ENCODE measurements at places on chromosomes 5 and 9.

DNA sequence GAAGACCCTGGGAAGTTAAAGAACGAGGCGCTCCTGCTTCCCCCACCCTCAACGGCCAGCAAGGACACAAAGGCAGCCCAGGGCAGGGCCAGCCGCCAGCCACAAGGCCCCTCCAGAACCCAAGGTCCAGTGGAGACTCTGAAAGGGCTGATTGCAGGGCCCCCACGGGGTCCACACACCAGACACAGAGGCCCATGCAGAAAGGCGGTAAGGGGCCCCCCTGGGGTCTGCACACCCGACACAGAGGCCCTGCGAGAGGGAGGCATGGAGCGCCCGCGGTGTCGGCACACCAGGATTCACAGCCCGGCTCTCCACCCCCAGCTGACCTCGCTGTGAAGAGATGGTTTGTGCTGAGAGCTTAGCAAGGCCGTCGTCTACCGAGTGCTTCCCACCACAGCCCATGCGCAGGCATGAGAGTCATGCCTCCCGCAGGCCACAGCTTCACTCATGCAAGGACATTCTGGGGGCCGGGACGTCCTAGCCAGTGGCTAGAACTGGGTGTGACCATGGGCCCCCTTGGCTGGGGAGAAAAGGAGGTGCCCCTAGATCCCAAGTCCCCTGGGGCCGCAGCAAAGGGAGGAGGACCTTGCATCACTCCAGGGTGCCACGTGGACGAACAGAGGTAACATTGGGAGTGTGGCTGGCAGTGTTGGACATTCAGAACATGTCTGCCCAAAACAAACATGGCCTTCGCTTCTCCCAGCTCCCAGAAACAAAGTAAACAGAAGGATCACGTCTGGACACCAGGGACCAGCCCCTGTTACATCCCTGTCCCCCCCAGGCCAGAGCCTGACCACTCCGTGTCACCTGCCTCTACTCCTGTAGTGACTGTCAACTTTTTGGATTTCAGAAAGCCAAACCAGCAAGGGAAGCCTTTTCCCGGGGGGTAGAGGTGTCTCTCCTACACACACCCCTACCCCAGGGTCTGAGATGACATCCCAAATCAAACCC lies 9.8 kb downstream of the BRD3 start:
- DNase-seq = no peak

DNA sequence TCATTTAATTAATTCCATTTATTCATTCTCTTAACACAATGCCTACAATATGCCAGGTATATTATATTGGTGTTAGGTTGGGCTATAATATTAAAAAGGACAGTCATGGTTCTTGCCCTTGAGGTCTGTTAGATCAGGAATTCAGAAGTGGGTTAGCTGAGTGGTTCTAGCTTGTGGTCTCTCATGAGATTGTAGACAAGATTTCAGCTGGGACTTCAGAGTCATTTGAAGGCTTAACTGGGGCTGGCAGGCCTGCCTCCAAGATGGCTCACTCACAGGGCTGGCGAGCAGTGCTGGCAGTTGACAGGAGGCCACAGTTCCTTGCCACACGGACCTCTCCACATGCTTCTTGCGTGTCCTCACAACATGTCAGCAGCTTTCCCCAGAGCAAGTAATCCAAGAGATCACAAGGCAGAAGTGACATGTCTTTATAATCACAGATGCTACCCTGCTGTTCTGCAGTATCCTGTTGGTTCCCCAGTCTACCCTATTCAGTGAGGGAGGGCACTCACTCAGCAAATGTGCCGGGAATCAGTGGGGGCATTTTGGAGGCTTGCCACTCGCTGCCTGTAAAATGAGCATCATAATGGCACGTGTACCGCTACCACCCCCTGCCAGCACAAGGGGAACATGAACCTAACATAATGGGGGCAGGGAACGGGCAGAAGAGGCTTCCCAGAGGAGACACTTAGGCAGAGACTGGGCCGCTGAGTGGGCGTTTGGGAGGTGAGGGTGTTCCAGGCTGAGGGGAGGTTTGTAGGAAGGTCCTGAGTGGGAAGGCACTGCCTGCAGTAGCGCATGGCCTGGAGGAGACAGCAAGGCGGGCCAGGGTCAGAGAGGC lies 70.0 kb downstream of the EXOSC2 start:
- DNase-seq = no peak

DNA sequence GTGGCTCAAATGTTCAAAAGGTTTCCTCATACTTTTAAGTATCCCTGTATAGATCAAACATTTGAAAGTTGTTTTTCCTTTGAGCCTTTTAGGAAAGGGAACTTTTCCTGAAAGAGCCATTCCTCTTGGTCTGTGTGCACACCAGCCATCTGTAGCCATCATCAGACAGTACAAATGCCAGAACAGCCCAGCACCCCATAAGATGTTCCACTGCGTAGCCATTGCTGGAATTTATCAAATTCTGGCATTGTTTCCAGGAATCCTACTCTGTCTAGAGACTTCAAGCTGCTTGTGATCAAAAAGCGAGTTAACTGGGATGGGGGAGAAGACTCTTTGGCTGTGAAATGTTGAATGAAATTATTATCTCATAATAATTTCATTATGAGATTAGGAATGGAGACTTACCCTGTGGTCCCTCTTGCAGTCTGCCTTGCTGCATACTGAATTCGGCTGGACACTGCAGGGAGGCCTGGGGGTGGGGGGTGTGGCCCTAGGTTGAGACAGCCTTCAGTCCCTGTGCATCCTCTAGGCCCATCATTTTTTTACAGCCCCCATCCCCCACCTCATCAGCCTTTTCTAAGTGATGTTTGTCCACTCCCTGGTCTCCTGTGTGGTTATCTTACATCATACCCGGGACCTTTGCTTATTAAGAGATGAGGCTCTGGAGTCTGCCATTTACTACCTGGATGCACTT lies 99.8 kb downstream of the RALGPS1 start:
- no peak for DNase-seq

- no peak for DNase-seq
Observed at GRCh38 chr5:126373375-126374108, 49.7 kb upstream of the GRAMD2B start.

DNA sequence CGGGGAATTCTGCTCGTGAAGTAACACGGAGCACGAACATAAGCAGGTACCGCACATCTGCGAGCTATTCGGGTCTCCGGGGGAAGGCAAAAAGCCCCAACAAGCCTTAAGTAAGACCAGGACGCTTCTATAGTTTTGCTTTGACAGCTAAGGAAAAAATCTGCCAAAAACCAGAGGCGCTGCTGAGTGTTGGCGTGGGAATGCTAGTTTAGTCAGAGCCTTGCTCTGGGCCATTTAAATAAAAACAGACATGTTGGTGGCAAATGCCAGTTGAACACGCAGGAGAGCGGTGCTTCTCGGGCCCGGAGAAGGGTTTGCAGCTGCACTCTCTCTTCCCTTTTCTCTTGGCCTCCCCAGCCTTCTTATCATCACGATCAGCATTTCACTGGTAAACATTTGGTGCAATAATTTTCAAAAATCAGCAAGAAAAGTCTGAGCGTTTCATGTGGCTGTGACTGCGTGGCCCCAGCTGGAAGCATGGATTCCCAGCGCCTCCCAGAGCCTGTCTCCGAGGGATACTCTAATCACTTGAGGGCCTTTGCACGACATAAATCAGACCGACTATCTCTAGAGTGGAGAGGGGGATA lies 6.4 kb upstream of the NOTCH1 start:
- DNase-seq = no peak

DNA sequence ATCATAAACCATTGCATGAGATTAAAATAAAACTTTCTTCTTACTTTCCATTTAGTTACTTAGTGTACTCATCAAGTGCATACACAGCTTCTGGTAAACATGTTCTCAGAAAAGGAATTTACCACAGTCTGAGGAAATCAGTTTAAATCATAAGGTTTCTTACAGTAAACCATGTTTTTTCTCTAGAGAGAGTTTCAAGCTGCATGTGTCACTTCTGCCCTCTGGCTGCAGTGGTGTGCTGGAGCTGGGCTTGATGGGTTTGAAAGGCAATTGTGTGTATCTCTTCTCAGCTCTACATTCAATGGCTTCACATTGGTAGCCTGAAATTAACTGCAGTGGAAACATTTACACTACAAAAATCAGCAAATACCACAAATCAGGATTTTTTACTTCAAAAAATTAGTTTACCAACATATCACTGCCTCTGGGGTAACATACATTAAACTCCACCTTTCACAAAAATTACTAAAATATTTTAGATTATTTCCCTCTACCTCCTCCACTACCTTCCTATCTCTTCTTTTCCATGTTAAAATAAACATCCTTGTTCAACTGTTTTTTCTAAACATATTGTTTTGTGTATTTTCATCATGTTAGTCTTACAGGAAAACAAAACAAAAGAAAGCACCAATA lies 414.3 kb downstream of the ANXA1 start:
- DNase-seq = no peak

- no peak for DNase-seq
Observed at GRCh38 chr9:3976865-3977613, 322.8 kb downstream of the GLIS3 start.

DNA sequence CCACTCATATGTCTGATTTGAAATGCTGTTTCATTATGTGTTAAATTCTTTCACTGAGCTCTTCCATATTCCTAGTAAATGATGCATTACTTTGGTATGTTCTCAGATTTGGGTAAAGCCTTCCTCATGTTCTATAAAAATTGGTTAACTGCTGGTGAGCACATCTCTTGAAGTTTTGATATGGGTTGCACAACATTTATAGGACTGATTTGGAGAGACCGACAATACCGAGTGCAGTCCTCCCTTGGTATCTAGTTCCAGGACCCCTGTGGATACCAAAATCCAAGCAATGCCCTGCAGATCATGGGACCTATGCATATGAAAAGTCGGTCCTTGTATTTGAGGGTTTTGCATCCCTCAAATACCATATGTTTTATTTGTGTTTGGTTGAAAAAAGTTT lies 37.8 kb downstream of the WDR36 start:
- DNase-seq = no peak

DNA sequence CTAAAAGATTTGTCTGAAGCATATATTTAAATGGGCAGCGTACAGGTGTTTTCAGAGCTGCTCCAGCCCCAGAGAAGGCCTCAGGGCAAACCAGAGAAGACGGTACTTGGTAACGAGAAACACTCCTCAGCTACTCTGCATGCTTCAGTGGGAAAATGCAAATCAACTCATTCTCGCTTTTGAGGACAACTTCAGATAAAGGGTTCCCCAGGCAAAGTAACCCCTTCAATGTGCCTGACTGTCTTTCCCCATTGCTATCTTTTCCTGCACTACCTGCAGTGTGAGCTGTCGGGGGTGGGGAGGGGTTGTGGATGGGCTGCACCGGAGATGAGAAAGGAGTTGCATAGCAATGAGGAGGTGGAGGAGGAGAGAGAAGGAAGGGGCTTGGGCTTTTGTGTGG lies 339.7 kb upstream of the CLINT1 start:
- no peak for DNase-seq

- no peak for DNase-seq
Observed at GRCh38 chr9:94922691-94923107, 196.2 kb downstream of the AOPEP start.

DNA sequence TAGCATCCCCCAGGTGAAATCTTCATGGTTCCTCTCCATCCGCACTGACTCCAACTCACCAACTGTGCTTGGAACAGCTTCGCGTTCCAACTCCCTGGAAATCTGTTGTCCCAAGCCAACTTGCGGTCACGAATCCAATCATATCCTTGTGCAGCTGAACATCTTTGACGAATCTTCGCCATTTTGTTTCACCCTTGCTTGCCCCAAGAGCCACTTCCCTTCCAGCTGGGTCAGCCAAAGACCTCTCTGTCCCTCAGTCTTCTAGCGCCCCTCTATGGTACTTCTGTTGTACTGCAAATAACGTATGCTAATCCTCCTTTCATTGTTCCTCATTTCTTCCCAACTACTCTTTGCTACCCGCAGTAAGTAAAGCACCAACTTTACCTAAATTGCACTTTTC lies 61.0 kb upstream of the TARS1 start:
- no peak for DNase-seq

- DNase-seq = no peak
Observed at GRCh38 chr5:149860801-149861322, 83.7 kb downstream of the PDE6A start.

GRCh38 chr5:37703841-37704241 lies 136.0 kb downstream of the GDNF start:
- no peak for DNase-seq

DNA sequence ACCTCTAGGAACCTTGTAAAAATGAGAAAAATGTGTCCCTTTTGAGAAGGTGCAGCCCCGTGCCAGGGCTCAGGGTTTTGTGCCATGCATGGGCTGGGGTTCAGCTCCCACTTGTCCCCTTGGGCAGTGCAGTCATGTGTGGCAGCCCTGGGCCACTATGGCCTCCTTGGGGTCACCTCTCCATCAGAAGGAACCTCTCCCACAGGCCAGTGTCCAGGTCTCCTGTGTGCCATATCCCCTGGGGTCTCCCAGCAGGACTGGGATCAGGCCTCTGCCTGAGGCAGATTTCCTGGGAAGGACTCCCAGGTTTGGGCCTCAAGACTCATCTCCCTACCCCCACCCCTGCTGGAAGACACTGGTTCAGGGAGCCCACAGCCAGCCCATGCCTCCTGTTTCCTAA lies 189.1 kb downstream of the PAX5 start:
- DNase-seq = no peak

DNA sequence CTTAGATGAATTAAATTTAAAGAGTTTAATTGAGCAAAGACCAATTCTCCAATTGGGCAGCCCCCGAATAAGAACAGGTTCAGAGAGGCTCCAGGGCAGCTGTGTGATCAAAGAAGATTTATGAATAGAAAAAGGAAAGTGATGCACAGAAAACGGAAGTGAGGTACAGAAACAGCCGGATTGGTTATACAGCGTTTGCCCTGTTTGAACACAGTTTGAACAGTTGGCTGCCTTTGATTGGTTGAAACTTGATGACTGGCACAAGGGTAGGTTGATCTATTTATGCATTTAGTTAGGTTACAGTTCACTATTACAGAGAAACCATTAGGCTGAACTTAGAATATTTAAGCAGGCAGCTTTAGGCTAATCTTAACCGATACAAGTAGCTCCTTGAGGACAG lies 29.5 kb downstream of the NIM1K start:
- DNase-seq = no peak

- no peak for DNase-seq
Observed at GRCh38 chr9:86354818-86355309, 654 bp upstream of the TUT7 start.

DNA sequence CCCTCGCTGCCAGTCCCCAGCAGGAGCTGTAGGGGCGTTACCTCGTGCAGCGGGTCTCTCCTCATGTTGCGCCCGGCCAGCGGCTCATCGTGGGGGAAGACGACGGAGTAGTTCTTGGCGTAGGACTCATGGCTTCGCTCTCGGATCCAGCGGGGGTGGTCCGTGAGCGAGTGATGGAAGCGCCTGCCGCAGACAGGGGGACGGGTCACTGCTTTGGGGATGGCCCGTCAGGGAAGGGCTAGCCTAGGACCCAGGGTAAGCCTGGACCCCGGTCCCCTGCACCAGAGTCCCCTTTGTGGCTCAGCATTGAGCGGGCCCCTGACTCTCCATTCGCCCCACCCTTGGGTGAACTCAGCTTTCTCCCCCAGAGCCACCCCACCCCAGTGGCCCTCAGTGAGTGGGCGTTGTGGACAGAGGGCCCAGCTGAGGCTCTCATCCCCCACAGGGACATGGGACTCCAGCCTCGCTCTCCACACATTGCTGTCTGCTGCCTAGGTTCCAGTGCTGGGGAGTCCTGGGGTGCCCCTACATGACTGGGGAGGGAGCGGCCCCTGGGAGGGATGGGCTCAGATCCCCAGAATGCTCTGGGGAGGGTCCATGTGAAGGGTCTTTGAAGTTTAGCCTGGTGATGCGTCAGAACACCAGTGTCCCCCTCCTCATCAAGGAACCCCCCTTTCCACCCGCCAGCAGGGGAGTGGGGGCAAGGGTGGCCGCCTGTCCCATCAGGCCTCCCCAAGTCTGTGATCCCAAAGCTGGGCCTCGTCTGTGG lies 29.7 kb downstream of the SARDH start:
- DNase-seq = no peak

Data from activated gamma-delta T cell (primary cell).